ENCODE measurements at places on chromosomes 3 and 15. TPM values are rescaled to one million over a fixed set of nuclear protein-coding genes. Genes with fewer than 3 reads are reported as not detected.
A peak's percentile ranks its signal among the peaks of the same experiment; 100 is the strongest.

The GOLGA6L9 gene
- 4.1 TPM for total RNA-seq

The PCLAF gene
- 8.6 TPM for total RNA-seq

The MASP1 gene
- total RNA-seq: not detected

The EPHB1 gene
- not detected for total RNA-seq

The THRB gene
- total RNA-seq: 4.2 TPM

The DPPA4 gene
- total RNA-seq: not detected

The DNASE1L3 gene
- not detected for total RNA-seq

The GOLGA6B gene
- not detected for total RNA-seq

The LMCD1 gene
- 0.83 TPM for total RNA-seq

The FAM174B gene
- 6.5 TPM for total RNA-seq

The BLOC1S6 gene
- total RNA-seq: 68.5 TPM

The MAP6D1 gene
- total RNA-seq: 1.9 TPM

The EPB42 gene
- not detected for total RNA-seq

GRCh38 chr3:3603351-3603750, 195.9 kb upstream of the LRRN1 start:
- H3K4me3 ChIP-seq: no peak overlapping the region
- peak; percentile 52 for DNase-seq
- H3K27me3 ChIP-seq: no peaks in the 10 kb centered on the region
- no peak overlapping the region for H3K27ac ChIP-seq

- no peaks in the 10 kb centered on the region for H3K27me3 ChIP-seq
- peak overlapping the region; percentile 11 for H3K4me3 ChIP-seq
- H3K36me3 ChIP-seq: no peaks in the 10 kb centered on the region
- peak; percentile 92 for DNase-seq
Measured at GRCh38 chr3:161069511-161070251, 35.5 kb downstream of the B3GALNT1 start.

GRCh38 chr3:64222501-64223111, 2.7 kb downstream of the PRICKLE2 start:
- no peak for DNase-seq
- no peak overlapping the region for H3K27ac ChIP-seq
- H3K4me3 ChIP-seq: no peak overlapping the region
- no peaks in the 10 kb centered on the region for H3K27me3 ChIP-seq
- no peaks in the 10 kb centered on the region for H3K36me3 ChIP-seq

GRCh38 chr3:34668915-34669314, 870.5 kb downstream of the PDCD6IP start:
- no peaks in the 10 kb centered on the region for H3K36me3 ChIP-seq
- H3K27me3 ChIP-seq: no peaks in the 10 kb centered on the region
- no peak overlapping the region for H3K4me3 ChIP-seq
- no peak for DNase-seq
- no peak overlapping the region for H3K27ac ChIP-seq
- H3K4me1 ChIP-seq: no peaks in the 10 kb centered on the region

GRCh38 chr3:127598841-127599570, 795 bp downstream of the MCM2 start:
- H3K27ac ChIP-seq: peak overlapping the region; percentile 7
- peaks cover 18% of the 10 kb centered on the region for H3K36me3 ChIP-seq
- peaks cover 8% of the 10 kb centered on the region for H3K4me1 ChIP-seq
- H3K27me3 ChIP-seq: no peaks in the 10 kb centered on the region
- no peak for DNase-seq
- peak overlapping the region; percentile 63 for H3K4me3 ChIP-seq

DNA sequence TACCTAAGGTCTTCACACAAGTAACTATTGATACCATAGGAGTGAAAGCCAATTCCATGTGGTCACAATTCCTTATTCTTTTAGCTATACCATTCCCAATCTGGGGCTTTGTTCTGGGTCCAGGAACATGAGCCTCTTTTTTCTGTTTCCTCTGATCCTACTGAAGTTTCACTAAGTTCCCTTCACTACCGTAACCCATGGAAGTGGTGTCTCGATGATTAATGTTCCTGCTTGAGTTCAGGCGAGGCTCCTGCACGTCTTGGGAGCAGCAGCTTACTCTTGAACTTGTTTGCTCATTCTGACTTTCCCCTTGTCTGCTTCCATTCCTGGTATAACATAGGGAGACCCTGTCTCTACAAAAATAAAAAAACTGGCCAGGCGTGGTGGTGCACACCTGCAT, 23.6 kb downstream of the ZNF592 start:
- H3K27ac ChIP-seq: peak overlapping the region; percentile 5
- H3K36me3 ChIP-seq: peaks cover 33% of the 10 kb centered on the region
- H3K4me3 ChIP-seq: no peak overlapping the region
- no peaks in the 10 kb centered on the region for H3K27me3 ChIP-seq
- no peak for DNase-seq

GRCh38 chr3:146421819-146422759, 47.3 kb downstream of the PLSCR2 start:
- no peaks in the 10 kb centered on the region for H3K27me3 ChIP-seq
- H3K4me1 ChIP-seq: peaks cover 14% of the 10 kb centered on the region
- peak; percentile 57 for DNase-seq
- H3K4me3 ChIP-seq: no peak overlapping the region
- no peak overlapping the region for H3K27ac ChIP-seq
- no peaks in the 10 kb centered on the region for H3K36me3 ChIP-seq

GRCh38 chr3:177713928-177714900, 516.9 kb upstream of the TBL1XR1 start:
- no peaks in the 10 kb centered on the region for H3K4me1 ChIP-seq
- DNase-seq: no peak
- no peak overlapping the region for H3K4me3 ChIP-seq
- H3K27ac ChIP-seq: no peak overlapping the region
- no peaks in the 10 kb centered on the region for H3K36me3 ChIP-seq

- H3K27ac ChIP-seq: no peak overlapping the region
- peaks cover 16% of the 10 kb centered on the region for H3K27me3 ChIP-seq
- H3K4me1 ChIP-seq: no peaks in the 10 kb centered on the region
- no peaks in the 10 kb centered on the region for H3K36me3 ChIP-seq
Measured at GRCh38 chr3:170848292-170848917, 21.6 kb downstream of the RPL22L1 start.

DNA sequence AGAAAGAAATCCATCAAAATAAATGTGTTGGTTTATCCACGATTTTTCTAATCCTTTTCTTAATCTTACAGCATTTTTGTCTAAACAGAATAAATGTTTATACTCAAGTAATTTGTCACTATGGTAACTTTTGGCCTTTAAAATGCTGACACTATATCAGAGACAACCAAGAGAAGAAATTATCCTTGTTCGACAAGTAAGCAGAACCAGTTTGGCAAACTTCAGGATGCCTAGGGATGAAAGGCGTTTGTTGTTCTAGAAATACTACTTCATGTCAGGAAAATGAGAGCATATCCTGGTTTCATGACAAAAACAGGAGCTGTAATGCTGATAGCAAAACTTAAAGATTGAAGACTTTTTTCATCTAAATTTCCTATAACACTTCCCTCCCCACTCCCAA, 308.0 kb upstream of the ATP11B start:
- no peaks in the 10 kb centered on the region for H3K27me3 ChIP-seq
- H3K4me1 ChIP-seq: no peaks in the 10 kb centered on the region
- no peak for DNase-seq
- no peak overlapping the region for H3K27ac ChIP-seq
- H3K4me3 ChIP-seq: no peak overlapping the region

GRCh38 chr15:42507514-42507913, 12.1 kb downstream of the SNAP23 start:
- no peak overlapping the region for H3K27ac ChIP-seq
- H3K4me1 ChIP-seq: peaks cover 6% of the 10 kb centered on the region
- H3K4me3 ChIP-seq: no peak overlapping the region
- H3K36me3 ChIP-seq: peaks cover 11% of the 10 kb centered on the region
- H3K27me3 ChIP-seq: no peaks in the 10 kb centered on the region

DNA sequence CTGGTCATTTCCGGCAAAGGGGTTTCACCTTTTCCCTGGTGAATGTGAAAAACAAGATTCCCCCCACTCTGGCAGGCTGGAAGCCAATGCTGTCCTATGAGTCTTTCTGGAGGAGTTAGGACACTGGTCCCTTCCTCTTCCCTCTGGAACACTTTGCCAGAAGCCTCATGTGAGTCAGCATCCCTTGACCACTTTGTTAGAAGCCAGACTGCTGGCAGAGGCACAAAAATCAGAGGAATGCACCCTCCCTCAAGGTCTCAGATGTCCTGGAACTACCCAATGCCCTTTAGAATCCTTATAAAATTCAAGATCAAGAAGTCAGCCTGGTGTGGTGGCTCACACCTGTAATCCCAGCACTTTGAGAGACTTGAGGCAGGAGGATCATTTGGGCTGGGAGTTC, 26.6 kb downstream of the ITGB5 start:
- H3K4me3 ChIP-seq: no peak overlapping the region
- DNase-seq: peak; percentile 97
- peak overlapping the region; percentile 91 for H3K27ac ChIP-seq
- H3K4me1 ChIP-seq: peaks cover 19% of the 10 kb centered on the region
- H3K36me3 ChIP-seq: peaks cover 24% of the 10 kb centered on the region
- no peaks in the 10 kb centered on the region for H3K27me3 ChIP-seq

DNA sequence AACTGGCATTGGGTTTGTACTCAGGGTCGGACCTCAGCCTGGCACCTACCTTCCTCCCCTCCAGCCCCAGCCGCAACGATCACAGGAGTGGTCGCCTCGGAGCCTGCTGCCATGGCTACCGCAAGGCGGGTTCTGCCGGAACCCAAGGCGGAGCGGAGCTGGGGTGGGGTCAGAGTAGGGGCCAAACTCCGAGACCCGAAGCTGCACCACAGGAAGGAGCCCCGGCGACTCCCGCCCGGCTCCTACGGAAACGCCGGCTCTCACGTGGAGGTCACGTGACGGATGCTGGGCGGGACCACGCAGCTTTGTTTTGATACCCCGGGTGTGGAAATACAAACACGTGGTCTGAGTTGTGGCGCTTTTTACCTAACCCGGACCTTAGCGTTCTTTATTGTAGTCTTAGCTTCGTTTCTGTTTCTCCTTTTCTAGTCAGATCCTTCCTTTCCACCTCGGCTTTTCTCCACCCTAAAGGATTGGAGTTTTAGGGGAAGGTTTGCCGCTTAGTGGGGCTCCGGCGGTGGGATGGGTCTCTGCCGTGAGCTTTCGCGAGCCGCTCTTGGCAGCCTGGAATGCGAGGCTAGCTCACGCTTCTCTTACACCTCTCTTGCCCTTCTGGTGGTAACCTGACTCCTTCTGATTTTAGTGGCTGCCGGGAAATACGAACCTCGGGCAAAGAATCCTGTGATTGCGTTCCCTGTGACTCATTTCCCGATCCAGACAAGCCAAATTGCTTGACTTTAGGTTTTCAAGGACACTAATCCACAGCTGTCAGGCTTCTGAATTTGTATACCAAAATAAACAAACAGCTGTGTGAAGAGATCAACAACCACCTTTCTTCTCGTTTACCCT, at the start of gene HSPBAP1:
HSPBAP1 (minus strand) TSS at position 264 of the 849 bp plus-strand sequence; CDS start at position 113, 151 bp downstream.
- peaks cover 14% of the 10 kb centered on the region for H3K4me1 ChIP-seq
- DNase-seq: peak; percentile 97
- H3K27me3 ChIP-seq: no peaks in the 10 kb centered on the region
- no peaks in the 10 kb centered on the region for H3K36me3 ChIP-seq
- H3K27ac ChIP-seq: peak within 1 kb of the TSS; percentile 97

- H3K36me3 ChIP-seq: peaks cover 41% of the 10 kb centered on the region
- peaks cover 9% of the 10 kb centered on the region for H3K4me1 ChIP-seq
- peak overlapping the region; percentile 23 for H3K27ac ChIP-seq
- no peak for DNase-seq
- no peak overlapping the region for H3K4me3 ChIP-seq
Measured at GRCh38 chr3:112114576-112115160, 18.4 kb downstream of the GCSAM start.

GRCh38 chr3:139916271-139916670, 18.7 kb upstream of the CLSTN2 start:
- H3K27me3 ChIP-seq: no peaks in the 10 kb centered on the region
- no peak overlapping the region for H3K4me3 ChIP-seq
- no peak for DNase-seq
- H3K4me1 ChIP-seq: no peaks in the 10 kb centered on the region

DNA sequence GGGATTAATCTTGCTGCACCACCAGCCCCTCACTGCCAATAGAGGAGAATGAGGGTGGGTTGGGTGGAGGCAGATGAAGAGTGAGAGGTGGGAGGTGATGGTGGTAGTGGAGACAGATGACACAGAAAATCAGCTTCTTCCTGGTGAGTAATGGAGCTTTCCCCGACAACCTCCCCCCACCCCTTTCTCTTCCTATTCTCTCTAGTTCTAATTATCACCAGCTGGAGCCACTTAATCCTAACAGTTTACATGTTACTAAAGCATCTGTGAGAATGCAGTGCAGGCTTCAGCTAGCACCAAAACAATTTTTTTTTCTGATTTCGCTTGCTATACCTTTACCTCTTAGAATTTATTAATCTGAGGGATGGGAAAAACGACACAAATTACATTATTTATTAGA, 116.1 kb upstream of the DNAJC19 start:
- H3K4me1 ChIP-seq: no peaks in the 10 kb centered on the region
- no peak overlapping the region for H3K4me3 ChIP-seq

- H3K36me3 ChIP-seq: peaks cover 6% of the 10 kb centered on the region
- no peak overlapping the region for H3K27ac ChIP-seq
- H3K27me3 ChIP-seq: no peaks in the 10 kb centered on the region
- no peaks in the 10 kb centered on the region for H3K4me1 ChIP-seq
Measured at GRCh38 chr3:185062191-185062590, 90.7 kb downstream of the C3orf70 start.

GRCh38 chr3:71087143-71088018, 496.1 kb downstream of the FOXP1 start:
- H3K27ac ChIP-seq: peak overlapping the region; percentile 59
- H3K36me3 ChIP-seq: peaks cover 12% of the 10 kb centered on the region
- no peak overlapping the region for H3K4me3 ChIP-seq
- no peaks in the 10 kb centered on the region for H3K27me3 ChIP-seq
- peak; percentile 55 for DNase-seq

- DNase-seq: no peak
- no peak overlapping the region for H3K4me3 ChIP-seq
- peaks cover 55% of the 10 kb centered on the region for H3K27me3 ChIP-seq
- no peak overlapping the region for H3K27ac ChIP-seq
- no peaks in the 10 kb centered on the region for H3K36me3 ChIP-seq
Measured at GRCh38 chr15:82643992-82644391, 3.2 kb downstream of the CPEB1 start.

DNA sequence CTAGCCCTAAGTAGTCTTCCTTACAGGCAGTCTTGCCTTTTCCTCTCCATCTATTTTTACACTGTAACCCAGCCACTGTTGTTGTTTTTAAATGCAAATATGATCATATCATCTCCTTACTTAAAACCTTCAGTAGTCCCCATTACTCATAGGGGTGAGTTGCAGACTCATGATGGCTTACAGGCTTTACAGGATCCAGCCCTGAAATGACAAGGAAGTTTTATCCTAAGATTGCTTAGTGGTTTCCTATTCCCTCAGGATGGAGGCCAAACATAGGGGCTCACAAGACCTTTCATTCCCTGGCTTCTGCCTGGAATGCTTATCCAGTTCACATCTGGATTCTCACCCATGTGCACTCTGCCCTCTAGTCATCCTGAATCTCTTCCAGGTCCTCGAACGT, 27.7 kb upstream of the PCOLCE2 start:
- H3K4me1 ChIP-seq: no peaks in the 10 kb centered on the region
- H3K36me3 ChIP-seq: no peaks in the 10 kb centered on the region
- H3K27ac ChIP-seq: no peak overlapping the region

GRCh38 chr3:38644016-38644661, 5.3 kb downstream of the SCN5A start:
- peaks cover 5% of the 10 kb centered on the region for H3K36me3 ChIP-seq
- DNase-seq: no peak
- no peak overlapping the region for H3K27ac ChIP-seq
- no peaks in the 10 kb centered on the region for H3K27me3 ChIP-seq
- H3K4me3 ChIP-seq: no peak overlapping the region
